Glutamatergic neuron (in vitro differentiated cells): ENCODE measurements at places on chromosomes 1 and 21.

GRCh38 chr1:1034439-1034781, 14.5 kb downstream of the AGRN start:
- DNase-seq: peak; percentile 62

DNA sequence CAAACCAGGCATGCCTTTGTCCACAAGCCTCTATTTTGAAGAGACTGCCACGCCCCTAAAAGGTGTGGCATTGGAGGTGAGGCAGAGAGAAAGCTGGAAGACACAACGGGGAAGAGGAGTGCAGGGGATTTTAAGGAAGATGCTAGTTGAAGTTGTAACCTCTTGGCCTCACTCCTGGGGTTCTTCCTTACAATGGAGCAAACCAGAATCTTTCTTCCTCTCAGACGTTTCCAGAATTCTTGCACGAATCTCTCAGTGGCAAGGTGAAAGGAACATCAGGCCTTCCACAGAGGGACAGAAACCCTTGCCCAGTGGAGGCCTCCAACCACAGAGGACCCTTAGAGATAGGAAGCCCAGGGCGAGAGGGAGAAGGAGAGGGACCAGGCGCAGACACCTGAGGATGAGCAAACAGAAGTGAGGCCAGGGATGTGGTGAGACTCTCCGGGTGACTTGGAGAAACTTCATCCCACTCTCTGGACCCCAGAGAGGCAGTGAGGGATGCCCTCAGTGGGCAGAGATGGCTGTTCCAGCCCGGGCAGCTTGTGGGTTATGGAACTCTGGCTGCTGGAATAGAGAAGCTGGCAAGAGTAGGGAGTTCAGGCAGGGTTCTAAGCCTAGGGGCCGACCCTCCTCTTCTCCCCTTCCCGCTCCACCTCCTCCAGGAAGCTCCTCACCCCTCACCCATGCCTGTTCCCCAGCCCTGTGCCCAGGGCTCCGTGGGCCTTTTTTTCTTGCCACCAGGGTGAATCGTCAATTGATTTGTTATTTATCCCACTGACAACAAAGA, 136.8 kb upstream of the RUNX3 start:
- peak; percentile 7 for DNase-seq

DNA sequence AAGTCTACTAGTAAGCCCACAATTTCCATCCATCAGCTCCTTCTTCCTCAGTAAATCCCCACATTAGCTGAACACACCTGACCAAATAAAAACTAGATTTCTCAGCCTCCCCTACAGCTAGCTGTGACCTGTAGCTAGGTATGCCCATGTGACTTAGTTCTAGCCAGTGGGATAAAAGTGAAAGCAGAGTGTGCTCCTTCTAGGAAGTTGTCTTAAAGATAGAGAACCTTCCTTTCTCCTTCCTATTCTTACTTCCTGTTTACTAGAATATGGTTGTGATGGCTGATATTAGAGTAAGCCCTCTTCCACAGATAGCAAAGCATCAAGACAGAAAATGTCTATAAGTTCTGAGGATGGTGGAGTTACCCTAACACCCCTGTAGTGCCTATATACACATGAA, 67.0 kb downstream of the PIK3R3 start:
- no peak for DNase-seq

GRCh38 chr1:116877141-116877818, 32.4 kb upstream of the PTGFRN start:
- DNase-seq: no peak

DNA sequence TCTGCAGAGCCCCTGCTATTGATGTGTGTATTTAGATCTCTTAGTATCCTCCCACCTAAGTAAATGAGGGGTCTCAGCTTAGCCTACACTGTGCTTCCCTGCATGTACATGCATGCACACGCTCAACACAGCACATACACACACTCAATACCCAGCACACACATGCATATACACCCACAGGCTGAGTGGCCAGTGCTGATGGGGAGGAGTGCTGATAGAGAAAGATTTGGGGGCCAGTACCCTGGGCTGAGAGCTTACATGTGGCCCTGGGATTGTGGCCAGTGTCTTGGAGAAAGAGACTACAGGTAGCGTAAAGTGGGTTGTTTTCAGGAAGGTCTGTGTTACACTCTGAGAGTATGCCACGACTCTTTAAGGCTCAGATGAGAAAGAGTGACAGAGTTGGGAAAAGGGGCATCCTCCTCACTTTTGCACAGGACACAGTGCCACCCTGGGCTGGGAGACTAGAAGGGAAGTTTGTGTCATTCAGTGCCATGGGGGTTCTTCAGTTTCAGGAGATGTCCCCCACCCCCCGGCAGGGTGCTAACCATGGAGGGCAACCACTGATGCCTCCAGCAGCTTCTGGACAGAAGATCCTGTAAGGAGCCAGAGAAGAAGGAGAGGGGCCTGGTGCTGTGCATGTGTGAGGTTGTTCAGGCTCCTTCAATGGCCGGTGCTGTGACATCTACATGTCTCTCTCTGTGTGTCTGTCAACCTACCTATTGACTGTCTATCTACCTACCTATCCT, 166.8 kb downstream of the RHOU start:
- no peak for DNase-seq

DNA sequence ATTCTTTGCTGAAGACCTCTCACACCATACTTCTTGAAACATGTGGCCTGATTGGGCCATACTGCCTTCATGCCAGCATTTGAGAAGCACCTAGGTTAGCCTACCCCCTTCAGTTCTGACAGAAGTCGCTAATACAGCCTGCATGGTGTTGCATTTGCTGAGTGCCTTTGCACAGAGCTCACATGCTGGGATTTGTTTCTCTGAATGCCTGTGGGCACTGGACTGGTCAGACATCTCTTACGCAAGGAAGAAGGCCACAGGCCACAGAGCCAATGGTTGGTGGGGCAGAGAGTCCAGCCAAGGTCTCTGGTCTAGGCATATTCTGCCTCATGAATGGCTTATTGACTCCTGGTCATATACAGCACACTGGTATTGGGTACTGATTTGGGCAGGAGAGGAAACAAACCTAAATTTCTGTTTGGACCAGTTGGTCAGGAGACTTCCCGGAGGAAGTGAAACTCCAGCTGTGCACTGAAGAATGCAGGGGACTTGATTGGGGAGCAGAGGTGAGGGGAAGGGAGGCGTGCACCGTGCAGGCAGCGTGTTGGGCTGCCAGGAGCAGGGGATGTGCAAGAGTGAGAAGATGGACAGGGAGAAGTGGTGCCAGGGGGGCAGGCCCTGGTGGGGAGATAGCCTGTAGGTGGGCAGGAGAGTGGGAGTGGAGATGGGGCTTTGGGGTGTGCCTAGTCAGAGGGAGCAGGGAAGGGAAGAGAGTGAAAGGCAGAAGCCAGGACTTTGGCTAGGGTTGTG, 18.1 kb downstream of the URB2 start:
- no peak for DNase-seq

GRCh38 chr1:198162091-198162767, 5.4 kb downstream of the NEK7 start:
- DNase-seq: no peak

- no peak for DNase-seq
Observed at GRCh38 chr1:14844356-14844755, 245.9 kb downstream of the KAZN start.

- DNase-seq: no peak
Observed at GRCh38 chr1:44108241-44108640, 10.4 kb upstream of the KLF17 start.

DNA sequence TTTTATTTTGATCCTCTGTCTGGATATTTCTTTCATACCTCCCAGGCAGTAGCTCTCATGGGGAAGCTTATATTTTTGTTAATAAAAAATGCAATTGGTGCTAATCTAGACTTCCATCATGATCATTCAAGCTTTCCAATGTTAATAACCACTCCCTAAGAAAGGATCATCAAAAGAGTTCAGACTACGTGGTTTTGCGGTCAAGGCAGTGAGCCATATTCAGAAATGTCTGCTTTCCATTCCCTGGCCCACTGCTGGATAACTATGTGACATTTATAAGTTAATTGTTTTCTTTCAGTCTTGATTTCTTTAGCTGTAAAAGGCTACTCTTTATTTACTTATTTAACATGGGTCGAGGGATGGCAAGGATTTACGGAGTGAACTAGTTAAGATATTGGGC, 414.6 kb downstream of the LMO4 start:
- no peak for DNase-seq

DNA sequence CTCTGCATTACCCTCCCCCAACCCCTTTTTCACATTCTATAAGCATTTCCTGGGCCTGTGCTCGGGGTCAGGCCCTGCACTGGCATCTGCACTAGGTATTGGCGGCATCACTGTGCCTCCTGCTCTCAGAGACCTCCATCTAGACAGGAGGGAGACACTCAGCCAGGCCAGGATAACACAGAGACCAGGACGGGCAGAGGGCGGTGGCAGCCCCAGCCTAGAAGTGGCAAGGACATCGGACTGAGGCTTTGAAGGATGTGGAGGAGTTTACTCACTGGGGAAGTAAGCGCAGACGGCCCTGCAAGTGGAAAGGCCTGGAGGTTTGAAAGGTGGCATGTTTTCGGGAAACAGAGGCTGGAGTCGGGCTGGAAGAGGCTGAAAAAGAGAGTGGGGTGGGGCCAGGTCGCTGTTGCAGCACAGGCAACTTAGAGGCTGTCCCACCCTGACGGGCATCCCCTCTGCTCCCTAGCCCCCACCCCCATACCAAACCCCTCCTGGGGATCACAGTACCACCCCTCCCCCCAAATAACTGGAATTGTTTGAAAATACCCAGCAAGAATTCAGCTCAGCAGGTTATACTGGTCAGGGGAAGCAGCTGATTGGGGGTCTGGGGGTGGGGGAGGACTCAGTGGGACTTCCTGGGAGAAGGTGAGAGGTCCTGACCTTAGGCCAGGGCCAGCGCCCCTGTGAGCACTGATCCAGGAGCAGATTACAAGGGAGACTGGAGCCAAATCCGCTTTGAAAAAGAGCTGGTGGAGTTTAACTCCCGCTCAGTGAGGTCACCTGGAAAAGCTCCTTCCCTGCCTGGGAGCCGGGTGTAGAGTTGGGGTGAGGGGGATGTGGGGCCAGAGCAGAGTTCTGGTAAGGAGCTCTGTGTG, 121.8 kb upstream of the WNT4 start:
- DNase-seq: no peak

GRCh38 chr1:151156515-151156819, at the start of gene TNFAIP8L2:
TNFAIP8L2 (plus strand) TSS chr1:151156649; CDS start chr1:151158698, 2,049 bp downstream.
- DNase-seq: no peak

DNA sequence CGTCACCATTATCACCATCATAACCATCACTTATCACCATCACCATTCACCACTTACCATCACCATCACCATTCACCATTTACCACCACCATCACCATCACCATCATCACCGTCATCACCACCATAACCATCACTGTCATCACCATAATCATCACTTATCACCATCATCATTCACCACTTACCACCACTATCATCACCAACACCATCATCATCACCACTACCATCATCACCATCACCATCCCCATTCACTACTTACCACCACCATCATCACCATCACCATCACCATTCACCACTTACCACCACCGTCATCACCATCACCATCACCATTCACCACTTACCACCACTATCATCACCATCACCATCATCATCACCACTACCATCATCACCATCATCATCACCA, 151.8 kb downstream of the CAMTA1 start:
- no peak for DNase-seq
